Fibroblast of skin of abdomen (primary cell): ENCODE measurements at places on chromosomes 1 and 21.
A peak's percentile ranks its signal among the peaks of the same experiment; 100 is the strongest.

DNA sequence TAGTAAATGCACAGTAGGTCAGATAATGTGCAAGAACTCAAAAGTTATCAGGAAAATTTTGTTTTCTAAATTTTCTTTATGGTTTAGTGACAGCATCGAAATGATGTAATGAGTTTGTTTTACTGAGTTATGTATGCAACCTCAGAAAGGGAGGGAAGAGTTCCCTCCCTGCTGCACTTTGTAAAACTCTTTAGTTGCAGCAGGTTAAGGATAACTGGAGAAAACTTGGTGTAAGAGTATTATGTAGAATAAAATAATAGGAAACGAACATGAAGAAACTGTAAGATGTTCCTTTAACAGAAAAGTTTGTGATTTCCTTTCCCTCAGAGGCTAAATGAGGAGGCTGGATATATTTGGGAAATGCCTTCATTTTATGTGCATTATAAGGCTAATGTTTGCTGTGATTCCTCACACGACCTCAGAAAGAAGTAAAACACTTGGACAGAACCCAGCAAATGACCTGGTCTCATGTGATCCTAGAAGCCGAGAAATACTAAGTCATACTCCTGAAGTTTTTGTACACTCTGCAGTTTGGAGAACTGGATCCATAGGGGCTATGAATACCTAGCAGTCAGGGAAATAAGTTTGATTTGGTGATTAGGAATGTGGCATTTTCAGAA is 35.4 kb downstream of the ADGRL2 start:
- peak; percentile 8 for DNase-seq

DNA sequence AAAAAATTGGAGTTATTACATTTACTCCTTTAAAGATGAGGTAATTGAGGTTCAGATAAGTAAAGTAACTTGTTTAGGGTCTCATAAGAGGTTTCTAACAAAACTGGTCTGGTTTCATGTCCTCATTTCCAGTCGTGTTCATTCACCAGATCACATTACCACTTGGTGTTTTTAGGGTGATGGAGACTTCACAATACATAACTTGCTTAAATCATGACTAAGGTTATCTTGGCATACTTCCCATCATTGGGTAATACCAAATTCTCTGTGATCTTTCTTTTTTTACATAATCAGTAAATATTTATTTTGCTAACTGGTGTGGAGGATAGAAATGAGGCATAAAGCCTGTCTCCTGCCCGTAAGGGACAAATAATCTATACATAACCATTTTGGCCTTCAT is 31.6 kb upstream of the RPTN start:
- no peak for DNase-seq

GRCh38 chr21:43864962-43865539 is at the start of gene AGPAT3:
Gene AGPAT3 (plus strand): TSS chr21:43865223. CDS start chr21:43959682, 94,459 bp downstream.
- DNase-seq, result no peak

DNA sequence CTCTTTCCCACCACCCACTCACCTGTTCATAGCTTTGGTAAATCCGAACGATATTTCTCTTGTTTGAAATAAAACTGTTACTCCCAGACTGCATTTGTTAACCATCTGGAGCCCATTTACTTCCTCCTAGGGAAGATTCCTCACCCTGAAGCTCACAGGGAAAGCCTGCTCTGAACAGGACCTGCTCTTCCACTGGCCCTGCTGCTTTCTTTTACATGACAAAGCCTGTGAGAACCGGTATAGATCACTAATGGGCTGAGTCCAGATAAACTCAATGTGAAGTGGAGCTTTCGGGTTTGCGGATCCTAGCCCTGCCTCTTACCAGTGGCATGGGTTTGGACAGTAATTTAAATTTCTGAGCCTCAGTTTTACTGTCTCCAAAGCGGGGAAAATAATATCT is 45.2 kb downstream of the FAM163A start:
- DNase-seq, result no peak

DNA sequence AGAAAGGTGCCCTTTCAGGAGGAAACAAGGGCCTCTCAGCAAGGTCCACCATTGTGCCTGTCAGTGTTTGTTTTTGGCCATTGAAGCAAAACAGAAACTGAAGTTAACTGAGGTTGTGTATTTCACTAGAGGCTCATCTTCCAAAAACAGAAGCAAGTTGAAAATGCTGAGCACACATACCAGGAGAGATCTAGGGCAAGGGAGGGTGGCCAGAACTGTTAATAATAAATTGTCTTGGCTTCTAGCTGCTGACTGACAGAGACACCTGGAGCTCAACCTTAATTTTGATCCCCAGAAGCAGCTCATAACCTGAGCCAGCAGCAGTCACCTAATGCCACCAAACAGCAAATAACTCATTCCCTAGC is 5.2 kb downstream of the AGMAT start:
- DNase-seq, result no peak

GRCh38 chr21:37758982-37759381 is 157.3 kb downstream of the KCNJ6 start:
- peak; percentile 61 for DNase-seq

DNA sequence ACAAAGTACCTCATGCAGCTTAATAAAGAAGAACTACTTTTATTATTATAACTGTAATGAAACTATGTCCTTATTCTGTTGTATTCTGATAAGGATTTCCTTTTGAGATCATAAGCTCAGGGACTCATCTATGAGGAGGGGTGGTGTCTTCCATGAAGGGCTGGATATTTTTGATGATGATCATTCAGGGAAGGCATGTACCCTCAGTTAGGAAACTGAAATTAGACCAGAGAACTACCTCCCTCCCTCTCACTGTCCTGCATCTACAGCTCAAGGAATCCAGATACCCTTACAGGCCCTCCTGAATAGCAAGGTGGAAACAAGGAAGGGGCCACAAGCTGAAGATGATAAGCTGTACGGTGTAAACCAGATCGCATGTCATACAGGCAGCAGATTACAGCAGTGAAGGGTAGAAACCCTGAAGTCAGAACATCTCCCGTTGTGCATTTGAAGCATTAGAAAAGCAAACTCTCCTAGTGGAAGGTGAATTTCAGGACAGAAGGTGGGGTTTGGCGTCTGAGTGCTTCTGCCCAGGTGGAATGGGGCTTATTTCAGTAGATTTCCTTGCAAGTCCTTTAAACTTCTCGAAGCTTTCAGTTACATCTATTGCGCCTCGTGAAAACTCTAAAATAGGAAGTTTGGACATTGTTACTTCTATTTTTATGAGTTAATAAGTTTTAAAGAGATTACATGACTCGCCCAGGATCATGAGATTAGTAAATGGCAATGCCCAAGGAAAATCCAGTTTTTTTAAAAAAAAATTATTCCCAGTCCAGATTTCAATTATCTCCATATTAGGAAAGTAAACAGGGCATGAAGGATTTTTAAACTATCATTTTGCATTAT is 101.1 kb upstream of the HNRNPU start:
- DNase-seq, result no peak

GRCh38 chr1:101918277-101918676 is 78.4 kb downstream of the OLFM3 start:
- DNase-seq, result no peak

GRCh38 chr1:218135371-218135770 is 149.7 kb upstream of the RRP15 start:
- DNase-seq, result no peak
